T-helper 22 cell (primary cell): ENCODE measurements at places on chromosomes 12 and 14.

- DNase-seq = no peak
Observed at GRCh38 chr14:20327005-20327869, 5.8 kb downstream of the CCNB1IP1 start.

DNA sequence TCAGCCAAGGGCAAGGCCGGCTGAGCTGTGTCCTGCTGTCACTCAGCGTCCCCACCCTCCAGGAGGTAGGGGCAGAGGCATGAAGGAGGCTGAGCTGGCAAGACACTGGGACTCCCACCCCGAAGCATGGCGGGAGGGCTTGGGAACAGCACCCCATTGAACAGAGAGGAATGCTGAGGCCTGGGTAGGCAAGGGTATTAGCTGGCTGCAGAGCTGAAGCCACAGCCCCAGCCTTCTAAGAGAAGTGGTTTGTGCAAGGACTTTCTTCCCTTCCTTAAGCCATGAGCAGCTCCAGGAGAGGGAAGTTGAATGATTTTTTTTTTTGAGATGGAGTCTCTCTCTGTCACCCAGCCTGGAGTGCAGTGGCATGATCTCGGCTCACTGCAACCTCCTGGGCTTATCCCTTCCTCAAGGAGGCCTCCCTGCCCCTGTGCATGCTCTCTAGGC, 6.6 kb upstream of the CFAP73 start:
- DNase-seq = no peak

DNA sequence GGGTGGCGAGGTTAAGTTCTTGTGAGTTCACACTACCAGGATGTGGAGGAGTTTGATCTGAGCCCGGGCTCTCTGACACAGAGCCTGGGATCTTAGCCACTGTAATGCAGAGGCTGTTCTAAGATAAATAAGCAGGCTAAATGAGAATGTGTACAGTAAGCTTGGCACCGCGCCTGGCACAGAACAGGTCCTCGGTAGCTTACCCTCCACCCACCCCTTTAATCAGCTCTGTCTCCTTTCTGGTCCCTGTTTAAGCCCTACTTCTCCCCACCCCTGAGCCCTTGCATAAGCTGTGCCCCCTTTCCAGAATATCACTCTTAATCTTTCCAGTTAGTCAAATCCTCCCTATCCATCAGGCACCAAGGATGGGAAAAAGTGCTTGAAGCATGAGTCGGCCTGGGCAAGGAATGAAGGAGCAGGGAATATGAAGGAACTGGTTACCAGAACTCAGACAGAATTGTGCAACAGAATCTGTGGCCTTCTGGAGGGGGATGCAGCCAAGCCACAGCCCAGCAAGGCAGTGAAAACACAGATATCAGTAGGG, 32.8 kb upstream of the CMKLR1 start:
- no peak for DNase-seq

- no peak for DNase-seq
Observed at GRCh38 chr12:132449565-132450417, 40.2 kb upstream of the FBRSL1 start.

- no peak for DNase-seq
Observed at GRCh38 chr12:104410326-104410725, 46.4 kb upstream of the CHST11 start.
